ENCODE measurements at places on chromosomes 3 and 15. TPM values are rescaled to one million over a fixed set of nuclear protein-coding genes. Genes with fewer than 3 reads are reported as not detected.

- DNase-seq, result no peak
Observed at GRCh38 chr3:8442993-8443650, 58.5 kb upstream of the LMCD1 start.

The ECE2 gene
- total RNA-seq, result not detected

DNA sequence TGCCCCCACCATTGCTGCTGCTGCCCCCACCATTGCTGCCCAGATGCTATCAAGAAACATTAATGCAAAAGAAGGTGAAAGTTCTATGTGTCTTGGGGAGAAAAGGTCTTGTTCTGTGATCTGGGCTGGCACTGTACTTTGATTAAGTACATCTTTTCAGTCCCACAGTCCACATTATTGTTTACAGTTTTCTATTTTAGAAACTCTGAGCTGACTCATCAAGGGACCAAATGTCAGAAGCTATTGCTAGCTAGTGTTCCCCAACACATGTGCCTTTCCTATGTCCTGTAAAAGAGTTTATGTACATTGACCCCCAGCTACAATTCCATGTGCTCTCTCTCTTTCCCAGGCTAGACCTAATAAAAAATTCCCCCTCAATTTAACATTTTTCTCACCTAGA is 264.7 kb upstream of the NECTIN3 start:
- DNase-seq, result no peak

The SI gene
- not detected for total RNA-seq

- no peak for DNase-seq
Observed at GRCh38 chr15:68499620-68500312, 67.8 kb upstream of the ITGA11 start.

The CAND2 gene
- 1.5 TPM for total RNA-seq

DNA sequence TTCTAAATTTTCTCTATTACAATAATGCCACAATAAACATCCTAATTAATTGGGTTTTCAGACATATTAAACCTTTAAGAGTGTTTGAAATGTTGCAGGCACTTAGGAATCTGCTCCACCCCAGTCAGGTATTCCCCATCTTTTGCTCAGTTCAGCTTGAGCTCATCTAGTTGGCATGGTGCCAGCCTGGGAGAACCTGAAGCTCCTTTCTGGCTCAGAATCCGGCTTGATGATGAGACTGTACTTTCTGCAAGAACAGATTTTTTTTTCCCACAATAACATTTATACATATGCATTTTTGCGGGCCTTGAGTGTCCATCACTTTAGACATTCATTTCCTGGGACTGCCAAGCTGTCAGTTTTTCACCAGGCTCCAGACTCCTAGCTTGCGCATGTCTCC is 7.7 kb upstream of the OXSR1 start:
- no peak for DNase-seq

The BNC1 gene
- total RNA-seq, result 10.5 TPM

DNA sequence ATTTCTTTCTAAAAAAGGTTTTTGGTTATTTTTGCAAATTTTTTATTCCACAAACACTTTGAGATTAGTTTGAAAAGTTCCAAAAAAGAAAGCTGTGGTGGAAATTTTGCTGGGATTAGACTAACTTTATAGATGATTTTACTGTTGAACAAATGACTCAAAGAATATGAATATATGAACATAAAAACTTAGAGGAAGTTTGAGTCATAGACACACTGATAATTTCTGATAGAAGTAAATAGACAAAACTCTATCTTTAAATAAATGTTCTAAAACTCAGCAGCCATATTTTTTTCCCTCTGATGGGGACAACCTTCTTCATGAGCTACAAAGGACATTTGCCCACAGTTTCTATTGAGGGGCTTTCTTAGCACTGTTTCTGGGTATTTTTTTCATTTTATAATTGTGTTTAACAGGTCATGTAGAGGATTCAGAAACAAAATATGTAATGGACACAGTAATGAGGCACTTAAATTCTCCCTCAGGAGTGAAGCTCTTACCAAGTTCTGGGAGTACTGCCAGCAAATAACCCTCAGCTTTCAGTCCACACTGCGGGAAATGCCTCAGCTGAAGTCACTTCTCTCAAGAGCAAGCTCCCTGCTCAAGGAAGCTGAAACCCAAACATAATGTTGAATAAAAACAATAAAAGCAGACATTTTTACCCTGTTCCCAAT is 157.6 kb downstream of the NFKBIZ start:
- DNase-seq, result no peak

DNA sequence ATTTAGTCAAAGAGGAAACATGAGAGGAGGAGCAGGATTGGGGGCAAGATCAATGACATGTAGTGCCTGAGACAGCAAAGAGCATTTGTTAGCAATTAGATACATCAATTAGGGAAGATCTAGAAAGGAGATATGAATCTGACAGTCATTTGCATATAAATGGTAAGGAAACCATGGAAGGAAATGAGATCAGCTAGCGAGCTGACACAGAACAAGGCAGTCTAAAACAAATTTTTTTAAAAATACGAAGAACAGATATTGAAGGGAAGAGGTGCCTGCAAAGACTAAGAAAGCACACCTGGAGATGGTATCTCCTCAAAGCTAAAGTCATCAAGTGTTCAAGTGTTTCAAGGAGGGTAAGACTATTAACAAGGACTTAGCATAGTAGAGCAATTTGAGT is 4.6 kb downstream of the EPM2AIP1 start:
- DNase-seq, result no peak

The GPR27 gene
- total RNA-seq, result not detected

- peak; percentile 83 for DNase-seq
Observed at GRCh38 chr3:16516695-16517481, 3.4 kb upstream of the RFTN1 start.

- DNase-seq, result no peak
Observed at GRCh38 chr3:123084738-123085237, 18.0 kb downstream of the PDIA5 start.

The APOD gene
- total RNA-seq, result not detected

GRCh38 chr15:50876989-50877360 is 31.5 kb upstream of the AP4E1 start:
- peak; percentile 96 for DNase-seq

The TMPRSS7 gene
- total RNA-seq, result not detected

DNA sequence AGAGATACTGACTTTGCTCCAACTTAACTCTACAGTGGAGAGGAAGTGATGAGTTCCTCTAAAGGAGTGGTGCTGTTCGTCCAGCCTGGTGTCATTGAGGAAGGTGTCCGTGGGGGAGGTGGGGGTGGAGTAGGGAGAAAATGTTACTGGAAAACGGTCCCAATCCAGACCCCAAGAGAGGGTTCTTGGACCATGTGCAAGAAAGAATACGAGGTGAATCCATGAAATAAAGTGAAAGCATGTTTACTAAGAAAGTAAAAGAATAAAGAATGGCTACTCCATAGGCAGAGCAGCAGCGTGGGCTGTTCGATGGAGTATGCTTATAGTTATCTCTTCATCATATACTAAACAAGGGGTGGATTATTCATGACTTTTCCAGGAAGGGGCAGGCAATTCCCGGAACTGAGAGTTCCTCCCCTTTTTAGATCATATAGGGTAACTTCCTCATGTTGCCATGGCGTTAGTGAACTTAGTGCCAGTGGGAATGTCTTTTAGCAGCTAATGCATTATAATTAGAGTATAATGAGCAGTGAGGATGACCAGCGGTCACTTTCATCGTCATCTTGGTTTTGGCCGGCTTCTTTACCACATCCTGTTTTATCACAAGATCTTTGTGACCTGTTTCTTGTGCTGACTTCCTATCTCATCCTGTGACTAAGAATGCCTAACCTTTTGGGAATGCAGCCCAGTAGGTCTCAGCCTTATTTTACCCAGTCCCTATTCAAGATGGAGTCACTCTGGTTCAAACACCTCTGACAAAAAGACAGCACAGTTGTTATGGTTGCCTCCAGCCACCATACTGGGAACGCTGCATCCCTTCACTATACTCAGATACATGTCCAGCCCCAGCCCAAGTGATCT is 38.6 kb downstream of the CLEC3B start:
- DNase-seq, result peak; percentile 49

The C15orf62 gene
- total RNA-seq, result not detected

DNA sequence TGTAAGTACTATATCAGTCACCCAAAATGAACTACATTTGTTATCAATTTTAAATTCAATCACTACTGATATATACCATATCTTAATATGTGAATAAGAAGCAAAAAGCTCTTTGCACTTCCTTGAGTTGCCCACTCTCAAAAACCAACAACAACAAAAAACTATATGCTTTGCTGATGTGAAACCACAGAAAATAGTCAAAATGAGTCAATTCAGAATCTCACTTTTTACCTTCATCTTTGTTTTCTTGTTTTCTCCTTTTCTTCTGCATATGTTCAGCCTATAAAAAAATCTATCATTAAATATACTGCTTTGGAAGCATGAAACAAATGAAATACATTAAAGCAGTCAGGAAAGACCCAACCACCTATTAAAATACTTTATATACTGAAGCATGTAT is 80.7 kb downstream of the UBR1 start:
- no peak for DNase-seq

DNA sequence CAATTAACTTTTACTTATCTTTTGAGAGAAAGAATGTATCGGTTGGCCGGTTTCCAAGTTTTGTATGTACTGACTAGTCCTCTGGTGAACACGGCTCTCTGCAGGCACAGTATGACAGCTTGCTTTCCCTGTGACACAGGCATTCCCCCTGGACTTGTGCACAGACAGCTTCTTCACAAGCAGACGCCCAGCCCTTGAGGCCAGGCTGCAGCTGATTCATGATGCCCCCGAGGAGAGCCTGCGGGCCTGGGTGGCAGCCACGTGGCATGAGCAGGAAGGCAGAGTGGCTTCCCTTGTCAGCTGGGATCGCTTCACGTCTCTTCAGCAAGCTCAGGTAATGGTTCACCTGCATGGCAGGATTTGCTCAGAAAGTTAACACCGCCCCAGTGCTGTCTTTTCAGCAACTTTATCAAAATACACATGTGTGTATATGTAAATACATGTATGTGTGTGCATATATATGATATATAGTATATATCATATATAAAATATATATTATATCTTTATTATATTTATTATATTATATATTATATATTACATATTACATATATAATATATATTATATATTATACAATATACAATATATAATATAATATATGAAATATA is 25.5 kb downstream of the FAN1 start:
- no peak for DNase-seq

DNA sequence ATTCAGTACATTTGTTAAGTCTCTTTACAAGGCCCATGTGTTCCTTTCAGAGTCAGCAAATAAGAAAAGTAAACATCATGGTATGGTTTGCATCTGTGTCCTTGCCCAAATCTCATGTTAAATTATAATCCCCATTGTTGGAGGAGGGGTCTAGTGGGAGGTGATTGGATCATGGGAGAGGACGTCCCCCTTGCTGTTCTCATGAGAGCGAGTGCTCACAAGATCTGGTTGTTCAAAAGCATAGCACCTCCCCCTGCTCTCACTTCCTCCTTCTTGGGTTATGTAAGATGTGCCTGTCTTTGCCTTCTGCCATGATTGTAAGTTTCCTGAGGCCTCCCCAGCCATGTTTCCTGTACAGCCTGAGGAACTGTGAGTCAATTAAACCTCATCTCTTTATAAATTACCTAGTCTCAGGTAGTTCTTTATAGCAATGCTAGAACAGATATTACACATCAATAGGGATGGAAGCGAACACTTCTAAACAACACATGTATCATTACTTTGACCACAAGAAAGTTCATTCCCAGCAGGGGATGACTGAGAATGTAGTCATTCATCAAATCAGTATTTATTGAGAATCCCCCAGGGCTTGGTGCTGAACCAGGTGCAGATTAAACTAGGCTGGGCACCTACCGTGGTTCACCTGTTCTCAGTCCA is 4.1 kb downstream of the EFCAB12 start:
- DNase-seq, result no peak

The NTRK3 gene
- total RNA-seq, result 0.09 TPM

DNA sequence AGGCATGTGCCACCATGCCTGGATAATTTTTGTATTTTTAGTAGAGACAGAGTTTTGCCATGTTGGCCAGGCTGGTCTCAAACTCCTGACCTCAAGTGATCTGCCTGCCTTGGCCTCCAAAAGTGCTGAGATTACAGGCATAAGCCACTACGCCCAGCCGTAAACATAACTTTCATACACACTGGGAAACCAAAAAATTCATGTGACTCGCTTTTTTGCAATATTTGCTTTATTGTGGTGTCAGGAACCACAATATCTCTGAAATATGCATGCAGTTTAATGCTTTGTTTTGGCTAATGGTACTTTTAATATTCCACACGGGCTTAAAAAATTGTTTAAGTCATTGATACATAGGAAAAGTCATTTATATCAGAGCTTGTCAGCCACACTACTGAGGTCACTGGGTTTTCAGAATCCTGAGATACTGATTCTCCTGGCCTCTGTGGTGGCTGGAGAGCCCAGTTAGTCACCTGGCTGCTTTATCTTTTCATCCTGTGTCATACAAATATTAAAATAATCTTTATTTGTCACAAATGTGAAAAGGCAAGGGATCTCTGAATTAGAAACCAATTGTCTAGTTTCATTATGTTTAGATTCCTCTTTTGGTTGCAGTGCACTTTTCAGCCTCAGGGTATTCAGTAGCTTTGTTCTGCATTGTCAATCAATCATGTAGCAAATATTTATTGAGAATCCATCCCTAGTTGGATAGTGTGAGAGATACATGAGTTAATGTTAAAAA is 10.0 kb downstream of the TMEM62 start:
- DNase-seq, result no peak

GRCh38 chr3:141311170-141311495 is 57.2 kb upstream of the ZBTB38 start:
- no peak for DNase-seq

The IL17RD gene
- total RNA-seq, result not detected

The NME9 gene
- 0.13 TPM for total RNA-seq
